Prostate gland (tissue), 2 donors: ENCODE measurements at places on chromosomes 1 and 21. TPM values are rescaled to one million over a fixed set of nuclear protein-coding genes. Genes with fewer than 3 reads are reported as not detected.
A peak's percentile ranks its signal among the peaks of the same experiment; 100 is the strongest.

GRCh38 chr1:31568895-31569595 lies 7.3 kb upstream of the TINAGL1 start:
- no peaks in the 10 kb centered on the region for H3K27me3 ChIP-seq
- no peaks in the 10 kb centered on the region for H3K36me3 ChIP-seq
- no peak overlapping the region for H3K4me3 ChIP-seq
- no peak overlapping the region for H3K27ac ChIP-seq
- no peak for DNase-seq

XCL1 gene
- total RNA-seq: not detected

DNA sequence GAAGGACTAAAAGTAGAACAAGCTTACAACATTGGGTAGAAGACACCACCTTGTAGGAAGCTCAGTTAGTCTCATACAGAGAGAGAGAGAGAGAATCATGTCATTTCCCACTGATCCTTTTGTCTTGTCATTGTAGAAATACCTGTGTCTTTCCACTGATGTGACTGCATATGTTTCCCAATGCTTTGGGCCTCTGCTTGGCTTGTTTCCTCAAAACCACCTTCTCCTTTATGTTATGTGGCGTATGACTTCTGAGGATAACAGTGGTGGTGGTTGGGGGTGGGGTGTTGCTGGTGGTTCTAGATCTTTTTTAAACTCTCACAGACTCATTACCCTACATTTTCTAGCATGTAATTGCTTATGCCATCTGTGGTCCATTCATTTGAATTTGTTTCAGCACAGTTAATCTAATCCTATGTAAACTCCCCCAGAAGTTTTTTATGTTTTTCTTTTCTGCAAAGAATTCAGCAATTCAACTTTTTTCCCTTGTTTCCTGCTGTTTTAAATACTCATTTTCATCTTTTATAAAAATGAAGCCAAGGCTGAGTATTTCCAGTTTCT lies 9.3 kb downstream of the RGL1 start:
- H3K4me3 ChIP-seq: no peak overlapping the region
- no peaks in the 10 kb centered on the region for H3K36me3 ChIP-seq
- no peaks in the 10 kb centered on the region for H3K4me1 ChIP-seq
- no peak for DNase-seq
- H3K27me3 ChIP-seq: no peaks in the 10 kb centered on the region

- H3K36me3 ChIP-seq: no peaks in the 10 kb centered on the region
- H3K27me3 ChIP-seq: no peaks in the 10 kb centered on the region
- H3K4me1 ChIP-seq: peaks cover 2% of the 10 kb centered on the region
- DNase-seq: no peak
- no peak overlapping the region for H3K27ac ChIP-seq
Measured at GRCh38 chr1:146032631-146033219, 11.2 kb upstream of the HJV start.

- no peak for DNase-seq
- H3K36me3 ChIP-seq: no peaks in the 10 kb centered on the region
- H3K27ac ChIP-seq: no peak overlapping the region
- H3K4me3 ChIP-seq: no peak overlapping the region
Measured at GRCh38 chr1:93690921-93691789, 9.5 kb upstream of the BCAR3 start.

DNA sequence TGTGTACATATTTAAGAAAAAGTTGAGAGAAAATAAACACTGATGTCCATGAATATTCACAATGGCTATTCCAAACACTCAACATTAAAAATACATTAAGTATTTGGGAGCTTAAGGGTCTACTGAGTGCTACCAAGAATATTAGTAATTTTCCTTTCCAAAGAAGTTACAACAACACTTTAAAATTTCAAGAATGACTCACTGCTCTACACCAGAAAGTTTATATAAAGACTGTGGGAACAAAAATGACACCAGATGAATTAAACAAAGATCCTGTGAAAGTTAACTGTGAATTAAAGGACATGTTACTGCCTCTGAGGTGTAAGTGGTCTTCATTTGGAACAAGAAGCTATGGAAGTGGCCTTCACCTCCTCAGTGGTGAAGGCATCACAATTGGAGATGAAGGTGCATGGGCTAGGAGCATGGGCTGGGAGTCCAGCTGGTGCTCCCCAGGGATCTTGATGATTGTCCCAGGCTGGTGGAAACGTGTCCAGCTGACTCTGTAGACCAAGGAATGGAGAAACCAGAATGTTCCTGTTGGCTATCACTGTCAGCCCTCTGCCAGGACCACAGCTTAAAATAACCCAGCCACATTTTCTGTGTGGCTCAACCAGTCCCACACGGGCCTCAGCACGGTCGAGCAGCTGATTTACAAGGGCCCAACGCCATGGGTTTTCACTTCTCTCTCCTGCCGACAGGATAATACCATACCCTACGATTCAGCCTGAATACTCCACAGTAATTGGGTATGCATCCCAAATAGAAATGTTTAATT lies 28.8 kb downstream of the TAF5L start:
- peak overlapping the region; percentile 41 for H3K27ac ChIP-seq
- H3K27me3 ChIP-seq: no peaks in the 10 kb centered on the region
- no peaks in the 10 kb centered on the region for H3K36me3 ChIP-seq

DNA sequence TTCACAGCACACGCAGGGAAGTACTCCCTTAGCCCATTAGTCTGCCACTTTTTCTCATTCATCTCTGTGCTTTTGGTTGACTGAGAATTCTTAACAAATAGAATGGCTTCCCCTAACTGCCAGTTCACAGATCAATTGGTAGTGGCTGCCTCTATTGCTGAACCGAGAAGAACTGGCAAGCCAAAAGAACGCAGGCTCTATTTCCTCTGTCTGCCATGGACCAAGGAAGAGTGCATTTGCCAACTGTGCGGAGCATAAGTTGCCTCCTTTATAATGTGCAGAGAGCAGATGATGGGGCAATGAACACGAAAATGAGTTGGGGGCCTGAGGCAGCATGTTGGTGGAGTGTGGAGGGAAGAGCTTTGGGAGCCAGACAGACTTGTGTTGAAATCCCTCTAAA lies 483.1 kb upstream of the CAMK1G start:
- no peaks in the 10 kb centered on the region for H3K4me1 ChIP-seq
- no peaks in the 10 kb centered on the region for H3K27me3 ChIP-seq
- DNase-seq: no peak
- no peaks in the 10 kb centered on the region for H3K36me3 ChIP-seq

GJA9 gene
- 0.28 TPM for total RNA-seq

DNA sequence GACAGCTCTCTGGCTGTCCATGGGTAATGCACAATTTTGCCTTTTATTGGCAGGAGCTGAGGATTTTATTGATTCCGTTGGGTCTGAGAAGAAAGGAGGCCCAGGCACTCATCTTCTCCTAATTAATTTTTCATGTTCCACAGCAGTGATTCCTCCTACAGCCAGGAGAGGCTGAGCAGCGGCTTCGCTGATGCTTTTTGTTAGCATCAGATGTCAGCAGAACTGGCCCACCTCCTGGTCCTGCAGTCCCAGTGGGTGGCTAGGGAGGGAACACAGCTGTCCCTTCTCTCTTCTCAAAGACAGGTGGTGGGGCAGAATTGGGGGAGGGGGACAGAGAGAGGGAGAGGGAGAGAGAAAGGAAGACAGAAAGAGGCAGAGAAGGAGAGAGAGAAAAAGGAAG lies 5.7 kb downstream of the MT1HL1 start:
- no peaks in the 10 kb centered on the region for H3K36me3 ChIP-seq
- no peak overlapping the region for H3K4me3 ChIP-seq
- DNase-seq: no peak
- H3K27me3 ChIP-seq: no peaks in the 10 kb centered on the region
- no peak overlapping the region for H3K27ac ChIP-seq
